Eye (tissue), 1 donor: ENCODE measurements at places on chromosomes 1 and 21.
A peak's percentile ranks its signal among the peaks of the same experiment; 100 is the strongest.

DNA sequence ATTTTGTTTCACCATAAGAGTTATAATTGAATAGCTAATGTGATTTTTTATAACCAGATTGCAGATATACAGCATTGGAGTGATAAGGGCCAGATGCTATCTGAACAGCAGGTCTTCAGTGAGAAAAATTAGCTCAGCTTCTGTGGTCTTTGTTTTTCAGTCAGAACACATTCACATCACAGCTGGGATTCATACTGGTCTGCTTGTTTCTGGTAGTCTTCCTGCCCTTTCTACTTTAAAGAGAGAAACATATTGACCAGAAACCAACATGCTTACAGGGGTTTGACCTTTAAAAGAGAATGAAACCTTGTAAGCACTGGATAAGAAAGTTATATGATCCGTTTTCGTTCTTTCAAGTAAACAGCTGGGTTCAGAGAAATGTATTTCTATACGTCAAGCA lies 213.7 kb upstream of the TMPRSS15 start:
- peak; percentile 72 for DNase-seq

DNA sequence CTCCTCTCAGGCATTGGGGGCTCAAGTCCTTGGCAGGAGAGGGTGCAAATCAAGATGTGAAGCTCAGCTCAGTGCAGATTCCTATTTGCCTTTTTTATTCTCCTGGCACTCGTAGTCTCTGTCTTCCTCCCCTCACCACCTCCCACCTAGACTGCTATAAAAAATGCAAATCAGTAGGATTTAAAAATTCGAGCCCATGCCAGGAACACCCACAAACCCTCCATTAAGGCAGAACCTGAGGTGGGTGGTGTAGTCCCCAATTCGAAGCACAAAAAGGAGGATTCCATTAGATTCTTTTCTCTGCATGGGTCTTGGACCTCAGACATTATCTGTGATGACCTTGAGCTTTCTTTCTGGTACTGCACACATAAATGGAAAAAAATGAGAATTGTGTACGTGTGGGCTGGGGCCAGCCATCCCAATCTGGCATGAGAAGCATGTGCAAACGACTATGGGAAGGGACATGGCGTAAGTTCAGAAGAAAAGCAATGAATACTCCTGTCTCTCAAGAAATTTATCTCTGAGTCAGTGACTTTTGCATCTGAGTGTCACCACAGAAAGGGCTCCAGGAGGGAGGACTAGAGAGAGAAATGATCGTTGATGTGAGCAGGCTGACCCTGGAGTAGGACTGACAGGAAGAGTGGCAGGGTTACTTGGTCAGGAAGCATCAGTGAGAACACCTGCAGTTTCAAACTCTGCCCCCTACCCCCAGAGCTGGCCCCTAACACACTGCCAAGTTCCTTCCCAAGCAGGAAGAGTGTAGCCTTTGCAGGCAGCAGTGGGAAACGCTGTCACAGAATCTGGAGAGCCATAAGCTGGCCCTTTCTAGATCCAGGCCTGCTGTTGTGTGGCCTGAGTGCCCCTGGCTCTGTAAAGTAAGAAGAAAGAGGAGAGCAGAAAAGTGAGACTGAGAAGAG lies 1.7 kb downstream of the INKA2 start:
- DNase-seq = peak; percentile 47

- no peak for DNase-seq
Observed at GRCh38 chr1:19154876-19155275, 55.2 kb downstream of the UBR4 start.

DNA sequence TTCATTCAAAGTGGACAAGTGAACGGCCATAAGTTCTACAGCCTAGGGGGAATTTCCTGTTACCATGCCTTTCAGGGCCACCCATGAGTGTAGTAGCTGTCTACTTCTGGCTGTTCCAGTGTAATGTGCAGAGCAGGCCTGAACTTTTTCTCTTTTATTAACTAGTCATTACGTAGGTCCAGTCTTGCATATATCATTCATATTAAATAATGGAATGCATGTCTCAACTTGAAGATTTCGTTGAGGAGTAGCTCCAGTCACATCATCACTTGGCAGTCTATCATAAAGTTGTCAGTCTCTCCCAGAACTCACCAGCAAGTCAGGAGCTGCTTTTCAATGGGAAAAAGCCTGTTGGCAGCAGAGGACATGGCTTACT lies 12.0 kb upstream of the GIPC2 start:
- no peak for DNase-seq

- peak; percentile 31 for DNase-seq
Observed at GRCh38 chr1:32619701-32620485, 30.5 kb downstream of the ZBTB8OS start.

DNA sequence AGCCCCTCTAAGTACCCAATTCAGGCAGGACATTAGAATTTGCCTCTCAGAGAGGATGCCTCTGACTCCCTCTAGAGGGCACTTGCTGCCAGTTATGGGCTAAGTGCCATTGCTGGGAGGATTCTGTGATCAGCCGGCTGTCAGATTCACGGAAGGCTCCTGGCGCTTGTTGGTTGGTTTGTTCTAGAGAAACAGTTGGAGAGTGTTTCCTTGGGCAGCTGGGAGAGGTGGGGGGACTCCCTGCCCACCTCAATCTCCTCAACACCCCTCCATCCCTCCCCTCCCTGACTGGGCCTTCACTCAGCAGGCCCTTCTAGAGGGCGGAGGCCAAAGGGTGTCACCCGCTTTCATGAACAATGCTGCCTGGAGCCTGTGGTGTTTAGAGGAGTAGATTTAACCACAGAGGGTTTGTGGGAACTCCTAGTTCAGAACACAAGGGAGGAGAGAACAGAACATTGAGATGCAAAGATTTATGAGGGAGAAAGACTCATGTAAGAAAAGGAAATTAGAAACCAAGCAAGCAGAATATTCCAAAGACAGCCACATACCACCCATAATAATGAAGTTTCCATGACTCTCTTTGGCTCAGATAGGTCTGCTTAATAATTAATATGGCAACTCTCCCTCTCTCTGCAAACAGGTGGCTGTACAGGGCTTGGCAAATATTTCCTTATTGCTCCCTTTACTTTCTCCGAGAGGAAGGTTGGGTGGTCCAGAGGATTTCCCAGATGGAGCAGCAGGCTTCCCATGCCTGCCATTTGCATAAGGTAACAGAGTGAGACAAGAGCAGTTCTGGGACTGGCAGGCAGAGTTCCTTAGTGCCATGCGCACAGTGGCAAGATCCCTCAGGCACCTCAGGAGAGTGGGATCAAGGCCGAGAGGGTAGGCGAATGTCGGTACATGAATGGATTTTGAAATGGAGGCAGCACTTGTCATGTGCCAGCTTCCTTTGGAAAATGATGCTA lies 30.0 kb upstream of the ACP6 start:
- peak; percentile 82 for DNase-seq

GRCh38 chr1:143652187-143652586 lies 319.6 kb downstream of the FAM72C start:
- DNase-seq = no peak

- DNase-seq = peak; percentile 22
Observed at GRCh38 chr1:232111611-232112010, 485.0 kb downstream of the DISC1 start.

DNA sequence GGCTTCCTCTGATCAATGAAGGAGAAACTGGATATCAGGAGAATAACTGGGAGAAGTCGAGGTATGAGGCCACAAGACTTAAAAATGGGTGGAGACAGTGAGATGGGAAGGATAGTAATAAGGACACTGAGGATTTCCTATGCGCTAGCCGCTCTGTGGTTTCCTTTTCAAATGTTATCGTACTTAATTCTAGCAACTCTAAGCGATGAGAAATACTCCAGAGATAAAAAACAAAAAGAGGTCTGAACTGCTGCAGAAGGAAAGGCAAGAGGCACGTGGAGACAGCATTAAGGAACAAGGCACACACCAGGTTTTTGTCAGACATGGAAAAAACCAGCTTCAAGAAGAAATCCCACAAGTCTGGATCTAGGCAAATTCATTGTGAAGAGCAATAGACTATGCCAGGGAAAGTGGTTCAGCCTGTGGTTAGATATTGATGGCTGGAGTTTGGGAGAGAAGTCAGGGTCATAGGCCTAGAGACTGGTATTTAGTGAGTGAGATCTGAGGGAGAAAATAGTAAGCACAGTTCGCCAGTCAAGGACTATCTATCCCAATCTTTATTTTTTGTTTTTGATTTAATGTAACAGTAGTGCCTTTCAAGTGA lies 5.3 kb downstream of the CLCA2 start:
- no peak for DNase-seq

- DNase-seq = peak; percentile 27
Observed at GRCh38 chr1:1425753-1426495, 4.8 kb upstream of the ANKRD65 start.

DNA sequence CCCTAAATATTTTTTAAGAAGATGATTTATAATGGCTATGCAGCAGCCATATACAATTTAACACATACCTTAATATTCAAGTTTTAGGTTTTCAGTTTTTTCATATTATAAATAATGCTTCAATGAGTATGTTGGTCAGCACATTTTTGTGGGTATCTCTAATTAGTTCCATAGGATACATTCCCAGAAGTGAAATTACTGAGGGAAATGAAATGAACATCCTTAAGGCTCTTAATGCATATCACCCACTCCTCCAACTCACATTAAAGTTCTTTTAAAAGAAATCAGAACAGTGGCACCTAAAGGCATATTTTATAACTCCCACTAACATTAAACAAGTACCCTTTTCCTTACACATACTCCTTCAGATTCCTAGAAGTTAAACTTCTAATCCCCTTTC lies 56.1 kb downstream of the EYA3 start:
- no peak for DNase-seq

GRCh38 chr1:181863006-181863405 lies 198.5 kb downstream of the ZNF648 start:
- no peak for DNase-seq

- no peak for DNase-seq
Observed at GRCh38 chr1:91120421-91120820, 98.6 kb upstream of the ZNF644 start.

GRCh38 chr1:180144659-180145357 lies 9.9 kb upstream of the QSOX1 start:
- no peak for DNase-seq

DNA sequence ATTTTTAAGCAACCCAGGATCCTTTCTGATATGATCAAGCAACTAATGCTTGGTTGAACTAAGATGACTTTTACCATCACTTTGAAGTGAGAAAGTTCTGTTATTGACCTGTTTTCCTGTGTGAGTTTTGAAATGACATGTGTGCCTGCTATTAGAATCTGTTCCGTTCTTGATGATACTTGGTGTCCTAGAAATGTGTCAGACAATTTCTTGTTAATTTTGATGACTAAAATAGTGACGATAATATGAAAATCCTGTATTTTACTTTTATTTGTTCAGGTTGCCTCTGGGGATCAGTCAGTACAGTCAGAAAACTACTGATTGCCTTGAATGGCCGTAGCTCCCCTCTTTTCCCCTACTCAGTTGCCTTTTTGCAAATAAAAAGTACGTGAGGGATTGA lies 228.0 kb downstream of the RYR2 start:
- DNase-seq = no peak

- no peak for DNase-seq
Observed at GRCh38 chr1:5287178-5288150, 633.1 kb downstream of the AJAP1 start.

DNA sequence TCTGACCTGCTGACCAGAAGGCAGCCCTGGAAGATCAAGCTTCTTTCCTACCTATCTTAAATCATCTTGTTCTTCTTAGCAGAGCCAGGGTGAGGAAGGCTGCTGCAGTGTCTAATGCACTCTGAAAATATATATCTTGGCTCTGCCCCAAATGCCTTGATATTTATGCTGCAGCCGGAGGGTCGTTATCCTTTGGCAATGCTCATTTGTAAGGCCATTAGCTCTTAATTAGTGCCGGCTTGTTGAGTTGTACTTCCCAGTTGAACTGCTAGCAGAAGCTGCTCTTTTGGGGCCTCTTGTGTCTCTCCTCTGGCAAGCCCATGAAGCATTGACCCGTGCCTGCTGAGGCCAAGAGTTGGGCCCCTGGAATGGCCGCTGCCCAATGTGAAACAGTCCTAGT lies 4.2 kb upstream of the GNL2 start:
- peak; percentile 78 for DNase-seq

- no peak for DNase-seq
Observed at GRCh38 chr1:44714532-44714931, 16.4 kb downstream of the RNU5D-1 start.

DNA sequence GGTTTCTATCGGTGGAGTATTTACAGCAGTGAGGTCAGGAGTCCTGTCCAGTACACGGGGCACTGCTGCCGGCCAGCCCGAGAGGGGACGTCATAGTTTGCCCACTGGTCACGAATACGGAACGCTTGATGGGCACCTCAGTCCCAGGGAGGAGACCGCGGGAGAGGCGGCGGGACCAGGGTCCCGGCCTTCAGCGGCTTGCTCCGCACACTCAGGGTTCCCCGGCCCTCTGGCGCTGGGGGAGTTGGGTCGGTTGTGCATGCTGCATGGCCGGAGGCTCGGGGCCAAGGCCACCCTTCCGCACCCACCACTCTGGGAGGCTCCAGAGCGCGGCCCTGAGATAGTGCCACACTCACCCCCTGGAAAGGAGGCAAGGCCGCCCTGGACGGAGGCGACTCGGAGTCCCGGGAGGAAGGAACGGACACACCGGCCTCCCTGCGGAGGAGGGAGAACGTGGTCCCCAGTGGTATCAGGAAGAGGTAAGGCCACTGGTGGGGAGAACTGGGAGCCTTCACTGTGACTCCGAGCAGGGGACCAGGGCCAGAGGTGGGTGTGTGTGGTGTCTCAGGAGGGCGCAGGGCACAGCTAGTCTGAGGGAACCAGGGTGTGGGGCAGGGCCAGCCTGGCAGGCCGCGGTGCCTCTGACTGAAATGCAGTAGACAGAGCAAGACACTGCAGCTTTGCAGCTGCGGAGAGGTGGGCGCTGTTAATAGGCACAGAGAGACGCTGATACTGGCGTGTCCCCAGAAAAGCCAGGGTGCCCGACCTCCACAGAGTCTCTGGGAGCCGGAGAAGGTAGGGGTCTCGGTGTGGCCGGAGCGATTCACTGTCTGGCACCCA lies 28.6 kb upstream of the PRSS38 start:
- no peak for DNase-seq

DNA sequence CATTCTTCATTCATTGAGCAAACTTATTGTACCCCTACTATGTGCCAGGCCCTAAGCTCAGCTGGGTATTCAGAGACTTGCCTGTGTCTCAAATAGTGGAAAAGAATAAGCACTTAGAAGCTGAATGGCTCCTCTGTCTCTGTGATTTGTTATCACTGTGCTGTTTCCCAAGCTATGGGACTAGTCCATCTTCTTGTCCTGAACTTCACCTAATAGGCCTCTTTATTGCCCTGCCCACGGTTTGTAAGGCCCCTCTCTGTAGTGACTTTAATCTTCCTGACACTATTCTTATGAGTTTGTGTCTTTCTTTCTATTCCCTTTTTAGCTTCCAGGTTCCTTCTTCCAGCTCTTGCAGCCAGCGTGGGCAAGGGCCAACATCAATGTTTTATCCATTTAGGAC lies 85.4 kb upstream of the LPGAT1 start:
- no peak for DNase-seq

GRCh38 chr1:38818175-38818976 lies 41.2 kb downstream of the RRAGC start:
- DNase-seq = peak; percentile 84
